Right kidney (tissue), 9 donors: ENCODE measurements at places on chromosomes 2 and 18.

DNA sequence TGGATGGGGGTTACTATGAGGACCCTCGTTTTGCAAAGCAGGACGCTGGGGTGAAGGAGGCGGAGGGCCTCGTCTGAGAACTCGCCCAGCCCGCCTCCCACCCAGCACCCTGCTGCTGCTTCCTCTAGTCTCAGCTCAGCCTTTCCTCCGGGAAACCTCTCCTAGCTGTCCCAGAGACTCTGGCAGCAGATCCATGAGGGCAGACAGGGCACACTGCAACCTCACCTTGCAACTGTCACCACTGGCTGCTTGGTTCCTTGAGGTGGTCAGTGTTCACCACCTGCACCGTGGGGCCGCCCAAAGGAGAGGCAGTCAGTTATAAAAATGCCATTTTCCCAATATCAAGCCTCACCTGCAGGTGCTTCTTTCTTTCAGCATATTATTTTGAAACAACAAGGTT, 45.6 kb downstream of the PARD6G start:
- DNase-seq, result no peak

GRCh38 chr2:46392561-46393346, 86.6 kb upstream of the TMEM247 start:
- DNase-seq, result no peak

DNA sequence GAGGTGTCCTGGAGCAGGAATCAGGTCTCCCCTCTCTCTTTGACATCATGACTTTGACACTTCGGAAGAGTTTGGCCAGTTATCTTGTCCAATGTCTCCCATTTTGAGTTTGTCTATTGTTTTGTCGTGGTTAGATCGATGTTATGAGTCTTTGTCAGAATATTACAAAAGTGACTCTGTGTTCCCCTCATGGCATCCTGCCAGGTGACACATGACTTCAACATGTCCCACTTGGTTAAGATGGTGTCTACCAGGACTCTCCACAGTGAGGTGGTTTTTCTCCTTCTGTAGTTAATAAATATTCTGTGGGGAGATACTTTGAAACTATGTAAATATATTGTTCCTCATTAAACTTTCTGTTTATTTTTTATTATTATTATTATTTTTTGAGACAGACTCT, 76.6 kb upstream of the BZW1 start:
- no peak for DNase-seq

DNA sequence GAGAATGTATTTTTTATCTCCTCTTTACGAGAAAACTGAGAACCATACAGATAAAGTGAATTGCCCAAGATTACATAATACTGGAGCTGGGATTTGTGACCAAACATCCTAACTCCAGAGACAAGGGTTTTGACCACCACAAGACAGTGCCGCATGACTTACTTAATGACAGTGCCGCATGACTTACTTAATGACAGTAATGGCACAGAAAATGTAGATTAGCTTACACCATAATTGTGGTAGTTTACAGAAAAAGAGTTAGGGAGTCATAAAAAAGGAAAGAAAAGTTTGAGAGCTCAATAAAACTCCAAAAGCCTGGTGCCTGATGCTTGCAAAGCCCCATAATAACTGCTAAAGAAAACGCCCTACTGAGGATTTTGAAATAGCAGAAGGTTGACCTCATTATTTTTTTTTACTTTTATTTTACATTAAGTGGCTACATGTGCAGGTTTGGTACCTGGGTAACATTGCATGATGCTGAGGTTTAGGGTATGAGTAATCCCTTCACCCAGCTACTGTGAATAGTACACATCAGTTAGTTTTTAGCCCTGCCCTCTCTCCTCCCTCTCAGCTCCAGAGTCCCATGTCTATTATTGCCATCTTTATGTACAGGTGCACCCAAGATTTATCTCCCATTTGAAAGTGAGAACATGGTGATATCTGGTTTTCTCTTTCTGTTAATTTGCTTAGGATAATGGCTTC, 310.0 kb upstream of the UBE2E3 start:
- DNase-seq, result no peak

GRCh38 chr2:8489221-8489620, 192.6 kb upstream of the ID2 start:
- DNase-seq, result no peak

GRCh38 chr2:99960291-99960690, 182.1 kb downstream of the AFF3 start:
- no peak for DNase-seq
